ENCODE measurements at places on chromosomes 3 and 15.

DNA sequence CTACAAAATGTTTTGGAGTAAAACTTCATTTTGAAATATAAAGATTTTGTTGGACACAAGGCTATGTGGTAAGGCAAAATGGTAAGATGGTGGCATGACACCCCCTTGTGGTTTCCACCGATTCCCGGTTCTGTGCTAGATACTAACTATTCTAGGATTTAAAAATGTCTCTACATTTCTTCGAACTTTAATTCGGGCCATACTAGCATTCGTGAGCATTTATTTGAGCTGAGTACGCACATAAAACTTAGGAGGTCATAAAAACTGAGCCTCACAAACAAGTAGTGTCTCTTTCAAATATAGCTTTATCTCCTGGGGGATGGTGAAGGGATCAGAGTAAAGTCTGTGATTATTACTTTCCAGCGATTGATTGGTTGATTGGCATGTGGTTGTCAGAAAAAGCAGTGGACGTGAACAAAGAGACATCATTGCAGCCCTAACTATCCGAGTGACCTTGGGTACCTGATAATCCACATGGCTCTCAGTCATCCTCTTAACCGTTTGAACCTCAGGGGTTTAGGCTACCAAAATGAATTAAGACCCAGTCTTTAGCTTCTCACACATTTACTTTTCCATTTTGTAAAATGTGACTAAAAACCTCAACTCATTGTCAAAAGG lies 1.1 kb upstream of the ZNF639 start:
- DNase-seq = peak; percentile 75

- DNase-seq = no peak
These were observed 6.3 kb upstream of the TMEM212 start for GRCh38 chr3:171836855-171837254.

DNA sequence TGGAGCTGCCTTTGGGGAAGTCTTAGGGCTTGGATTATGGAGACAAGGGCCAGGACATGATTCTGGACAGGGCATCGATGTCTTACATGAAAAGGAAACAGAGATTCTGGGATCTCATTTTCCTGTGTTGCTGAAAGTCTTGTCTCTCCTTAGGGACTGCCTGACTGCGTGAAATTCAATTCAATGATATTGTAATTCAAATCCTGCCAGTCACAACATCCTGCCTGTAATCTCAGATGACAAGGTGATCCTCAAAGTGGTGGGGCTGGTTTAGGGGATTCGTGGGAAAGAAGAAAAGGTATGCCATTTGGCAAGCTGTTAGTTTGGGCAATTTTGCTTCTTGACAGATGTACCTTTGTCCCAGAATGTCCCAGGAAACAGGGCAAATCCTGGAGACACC lies 129.1 kb downstream of the KBTBD8 start:
- DNase-seq = no peak

- DNase-seq = no peak
These were observed 10.7 kb downstream of the UQCC5 start for GRCh38 chr3:52547143-52547542.

- DNase-seq = peak; percentile 37
These were observed 456.1 kb upstream of the IL12A start for GRCh38 chr3:159532577-159532976.

DNA sequence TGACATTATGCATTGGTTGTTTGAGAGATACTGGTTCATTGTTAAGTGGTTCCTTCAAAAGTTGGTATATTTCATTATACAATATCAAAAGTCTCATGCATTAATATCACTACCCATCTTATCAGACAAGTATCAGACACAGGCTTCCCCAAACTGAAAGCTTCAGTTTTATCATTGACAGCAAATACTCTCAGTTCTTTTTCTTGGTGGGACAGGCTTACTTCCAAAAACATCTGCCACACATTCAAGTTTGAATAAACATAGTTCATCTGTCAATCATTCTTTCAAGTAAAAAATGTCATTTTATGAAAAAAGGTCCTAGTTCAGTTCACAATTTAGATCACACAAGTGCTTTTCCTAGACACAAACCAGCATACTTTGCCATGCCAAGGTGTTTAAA lies 280.0 kb upstream of the TRIM42 start:
- no peak for DNase-seq

DNA sequence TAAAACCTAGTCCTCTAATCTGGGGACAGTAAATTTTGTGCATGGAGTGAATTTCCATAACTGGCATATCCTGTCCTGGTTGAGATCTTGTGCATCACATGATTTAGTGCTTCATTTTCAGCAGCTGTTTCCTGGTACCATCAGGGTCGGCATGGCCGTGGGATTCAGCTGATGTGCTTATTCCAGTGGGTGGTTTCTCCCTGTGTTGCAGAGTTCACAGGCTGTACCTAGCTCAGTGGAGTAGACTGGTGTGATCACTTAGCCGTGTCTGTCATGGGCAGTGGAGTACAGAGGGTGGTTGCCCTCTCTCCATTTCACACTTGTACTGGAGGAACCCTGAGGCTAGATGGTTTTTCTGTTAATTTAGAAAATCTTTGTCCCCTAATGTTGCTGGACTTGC lies 228.5 kb downstream of the PTPRG start:
- DNase-seq = no peak

DNA sequence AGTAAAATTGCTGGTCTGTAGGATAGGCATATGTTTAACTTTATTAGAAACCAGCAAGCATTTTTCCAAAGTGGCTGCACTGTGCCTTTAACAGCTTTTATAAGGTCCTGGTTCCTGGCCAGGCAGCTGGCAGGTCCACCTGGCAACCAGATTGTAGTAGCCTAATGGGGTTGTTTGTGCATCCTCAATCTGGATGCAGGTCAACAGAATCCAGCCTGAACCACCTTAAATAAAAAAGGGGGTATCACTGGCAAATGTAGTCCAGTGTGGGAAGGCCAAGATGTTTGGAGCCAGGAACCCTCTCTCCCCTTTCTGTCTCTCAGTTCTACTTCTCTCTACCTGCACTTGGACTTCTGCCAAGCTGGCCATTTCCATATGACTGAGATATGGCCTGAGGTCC lies 200.3 kb downstream of the ZNF621 start:
- no peak for DNase-seq

DNA sequence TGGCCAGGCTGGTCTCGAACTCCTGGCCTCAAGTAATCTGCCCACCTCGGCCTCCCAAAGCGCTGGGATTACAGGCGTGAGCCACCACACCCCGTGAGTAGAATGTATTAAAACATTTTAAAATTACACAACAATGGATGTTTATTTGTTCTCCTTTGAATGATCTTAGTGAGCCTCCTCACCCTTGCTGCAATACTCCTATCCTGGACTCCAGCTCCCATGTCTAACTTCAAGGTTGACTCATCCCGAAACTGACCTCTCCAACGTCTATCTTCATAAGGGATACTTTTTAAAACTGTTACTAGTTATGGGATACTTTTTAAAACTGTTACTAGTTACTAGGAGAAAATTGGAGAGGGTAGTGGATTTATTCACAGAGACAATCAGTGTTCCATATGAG lies 17.8 kb upstream of the RHCG start:
- DNase-seq = no peak

DNA sequence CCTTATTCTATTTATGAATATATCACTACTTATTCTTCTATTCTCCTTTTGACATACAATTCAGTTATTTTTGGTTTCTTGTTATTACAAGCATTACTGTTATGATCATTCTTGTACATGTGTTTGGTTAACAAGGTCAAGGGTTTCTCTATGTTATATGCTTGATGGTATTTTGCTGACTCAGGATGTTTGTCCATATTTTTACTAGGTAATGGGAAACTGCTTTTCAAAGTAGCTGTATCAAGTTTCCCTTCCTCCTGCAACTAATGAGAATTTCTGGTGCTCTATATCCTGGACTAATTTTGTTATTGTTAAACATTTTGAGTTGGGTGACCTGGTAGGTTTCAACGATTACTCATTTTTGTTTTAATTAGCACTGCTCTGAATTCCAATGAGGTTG lies 841.0 kb downstream of the OTOL1 start:
- DNase-seq = no peak

GRCh38 chr15:69992348-69992747 lies 105.4 kb downstream of the TLE3 start:
- no peak for DNase-seq

DNA sequence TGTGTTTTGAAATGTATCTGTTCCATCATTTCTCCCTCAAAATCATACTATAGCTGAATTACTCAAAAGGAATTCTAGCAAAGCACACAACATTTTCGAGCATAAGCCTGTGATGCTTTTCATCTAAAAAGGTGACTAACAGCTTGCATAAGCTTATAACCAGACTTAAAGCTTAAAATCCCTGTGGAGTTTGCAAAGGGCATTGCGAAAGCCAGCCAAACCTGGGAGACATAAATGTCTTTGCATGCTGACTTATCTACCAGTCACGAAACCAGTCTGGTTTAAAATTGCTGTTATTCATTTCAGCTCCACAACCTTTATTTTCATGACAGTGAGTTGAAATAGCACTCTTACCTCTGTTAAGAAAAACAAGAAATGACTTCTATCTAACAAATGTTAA lies 35.6 kb upstream of the LIPC start:
- DNase-seq = peak; percentile 73

DNA sequence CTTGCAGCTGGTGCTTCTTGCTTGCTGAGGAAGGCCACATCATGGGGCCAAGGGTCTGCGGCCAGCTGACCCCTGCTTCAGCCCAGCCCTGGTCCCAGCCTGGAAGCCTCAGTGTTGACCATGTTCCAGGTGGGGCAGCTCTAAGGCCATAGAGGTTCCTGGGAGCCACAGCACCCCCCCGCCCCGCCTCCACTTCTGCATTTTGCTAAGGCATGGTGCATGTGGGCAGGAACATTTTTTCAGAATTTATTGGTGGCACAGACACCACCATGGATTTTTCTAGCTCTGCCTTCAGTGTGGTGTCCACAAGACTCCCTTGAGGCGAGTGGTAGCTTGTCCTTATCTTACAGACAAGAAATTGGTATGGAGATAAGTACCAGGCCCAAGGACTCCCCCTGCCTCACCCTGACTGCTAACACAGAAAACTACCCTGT lies 1.9 kb upstream of the CHST14 start:
- DNase-seq = no peak

- DNase-seq = peak; percentile 57
These were observed 245.2 kb downstream of the CD47 start for GRCh38 chr3:107845380-107846278.

DNA sequence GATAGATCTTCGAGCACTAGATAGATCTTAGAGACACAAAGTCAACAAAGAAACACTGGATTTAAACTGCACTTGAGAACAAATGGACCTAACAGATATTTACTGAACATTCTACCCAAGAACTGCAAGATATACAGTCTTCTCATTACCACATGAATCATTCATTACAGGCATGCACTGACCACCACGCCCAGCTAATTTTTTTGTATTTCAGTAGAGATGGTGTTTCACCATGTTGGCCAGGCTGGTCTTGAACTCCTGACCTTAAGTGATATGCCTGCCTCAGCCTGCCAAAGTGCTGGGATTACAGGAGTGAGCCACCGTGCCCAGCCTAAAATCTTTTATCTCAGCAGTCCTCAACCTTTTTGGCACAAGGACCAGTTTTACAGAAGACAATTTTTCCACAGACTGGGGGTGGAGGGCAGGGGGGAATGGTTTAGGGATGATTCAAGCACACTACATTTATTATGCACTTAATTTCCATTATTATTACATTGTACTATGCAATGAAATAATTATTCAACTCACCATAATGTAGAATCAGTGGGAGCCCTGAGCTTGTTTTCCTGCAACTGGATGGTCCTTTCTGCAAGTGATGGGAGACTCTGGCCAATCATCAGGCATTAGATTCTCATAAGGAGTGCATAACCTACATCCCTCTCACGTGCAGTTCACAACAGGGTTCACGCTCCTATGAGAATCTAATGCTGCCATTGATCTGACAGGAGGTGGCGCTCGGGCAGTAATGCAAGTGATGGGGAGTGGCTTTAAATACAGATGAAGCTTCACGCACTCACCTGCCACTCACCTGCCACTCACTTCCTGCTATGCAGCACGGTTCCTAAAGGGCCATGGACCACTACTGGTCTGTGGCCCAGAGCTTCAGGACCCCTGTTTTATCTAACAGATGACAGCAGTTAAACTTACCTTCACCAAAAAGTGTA lies 21.7 kb downstream of the CSNK1G1 start:
- DNase-seq = peak; percentile 18

- no peak for DNase-seq
These were observed 123.8 kb downstream of the SV2B start for GRCh38 chr15:91223863-91224262.

- DNase-seq = peak; percentile 7
These were observed 108.4 kb downstream of the MINAR1 start for GRCh38 chr15:79540551-79540950.

- peak; percentile 14 for DNase-seq
These were observed 56.1 kb downstream of the CRTC3 start for GRCh38 chr15:90585863-90586262.

DNA sequence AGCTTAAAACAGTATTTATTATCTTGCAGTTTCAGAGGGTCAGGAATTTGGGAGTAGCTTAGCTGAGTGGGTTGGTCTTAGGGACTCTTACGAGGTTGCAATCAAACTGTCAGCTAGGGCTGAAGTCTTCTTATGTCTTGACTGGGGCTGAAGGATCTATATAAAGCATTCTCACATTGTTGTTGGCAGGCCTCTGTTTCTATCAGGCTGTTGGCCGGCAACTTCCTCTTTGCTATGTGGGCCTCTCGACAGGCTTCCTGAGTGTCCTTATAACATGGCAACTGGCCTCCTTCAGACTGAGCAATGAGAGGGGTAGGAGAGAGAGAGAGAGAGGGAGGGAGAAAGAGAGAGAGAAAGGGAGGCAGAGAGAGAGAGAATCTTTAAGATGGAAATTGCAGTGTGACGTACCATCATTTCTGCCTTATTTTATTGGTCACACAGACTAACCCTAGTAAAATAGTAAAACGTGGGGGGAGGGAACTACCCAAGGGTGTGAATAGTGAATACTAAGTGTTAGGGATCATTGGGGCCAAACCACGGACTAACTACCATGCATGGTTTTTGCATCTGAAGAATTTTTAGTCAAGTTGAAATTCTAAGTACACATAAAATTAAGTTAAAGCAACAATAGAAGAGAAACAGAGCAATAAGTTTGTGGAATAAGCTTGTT lies 16.1 kb downstream of the FGF7 start:
- no peak for DNase-seq

GRCh38 chr3:53175613-53176540 lies 14.9 kb downstream of the PRKCD start:
- no peak for DNase-seq

- DNase-seq = no peak
These were observed 8.6 kb downstream of the PLA2G4E start for GRCh38 chr15:42012241-42012640.

DNA sequence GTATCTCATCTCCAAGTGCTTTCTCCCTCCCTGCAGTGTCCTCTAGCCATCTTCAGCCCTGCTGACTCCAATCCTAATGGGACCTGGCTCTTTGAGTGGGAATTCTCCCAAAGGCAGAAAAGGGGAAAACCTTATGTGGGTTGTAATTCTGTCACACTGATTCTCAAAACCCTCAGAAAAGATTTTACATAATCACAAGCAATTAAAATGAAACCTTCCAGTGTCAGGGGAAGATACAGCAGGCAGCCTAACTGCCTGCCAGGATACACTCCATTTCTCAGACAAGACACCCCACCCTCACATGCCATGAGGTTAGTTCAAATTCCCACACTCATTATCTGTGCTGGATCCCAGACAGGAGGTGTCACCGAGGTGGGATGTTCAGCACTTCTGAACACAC lies 121.4 kb downstream of the RFTN1 start:
- DNase-seq = no peak

- DNase-seq = peak; percentile 34
These were observed 89.6 kb downstream of the TM4SF4 start for GRCh38 chr3:149564079-149564478.

- DNase-seq = peak; percentile 41
These were observed 145.5 kb upstream of the UMPS start for GRCh38 chr3:124584552-124585391.

Measured in ELR (cell line).